Activated T-helper 1 cell treated with Interleukin-2 at 50 U/mL for 16 hours (primary cell): ENCODE measurements at places on chromosomes 6 and 20.

DNA sequence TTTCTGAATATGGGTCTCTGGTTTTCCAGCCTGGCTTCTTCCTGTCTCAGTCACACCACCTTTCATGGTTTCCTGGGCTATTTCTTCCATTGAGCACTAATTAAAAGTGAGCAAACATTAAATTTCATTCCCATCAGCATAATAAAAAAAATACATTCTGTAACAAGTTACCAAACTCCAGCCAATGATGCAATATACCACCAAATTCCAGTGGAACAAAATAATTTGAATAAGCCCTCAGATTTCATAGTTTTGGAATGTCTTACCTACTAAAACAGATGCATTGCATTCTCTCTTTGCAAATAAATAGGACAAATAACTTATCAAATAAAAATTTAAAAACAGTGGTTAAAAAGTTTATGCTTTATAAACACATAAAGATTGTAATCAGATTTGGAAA, 97.8 kb upstream of the PRDM1 start:
- DNase-seq, result no peak

DNA sequence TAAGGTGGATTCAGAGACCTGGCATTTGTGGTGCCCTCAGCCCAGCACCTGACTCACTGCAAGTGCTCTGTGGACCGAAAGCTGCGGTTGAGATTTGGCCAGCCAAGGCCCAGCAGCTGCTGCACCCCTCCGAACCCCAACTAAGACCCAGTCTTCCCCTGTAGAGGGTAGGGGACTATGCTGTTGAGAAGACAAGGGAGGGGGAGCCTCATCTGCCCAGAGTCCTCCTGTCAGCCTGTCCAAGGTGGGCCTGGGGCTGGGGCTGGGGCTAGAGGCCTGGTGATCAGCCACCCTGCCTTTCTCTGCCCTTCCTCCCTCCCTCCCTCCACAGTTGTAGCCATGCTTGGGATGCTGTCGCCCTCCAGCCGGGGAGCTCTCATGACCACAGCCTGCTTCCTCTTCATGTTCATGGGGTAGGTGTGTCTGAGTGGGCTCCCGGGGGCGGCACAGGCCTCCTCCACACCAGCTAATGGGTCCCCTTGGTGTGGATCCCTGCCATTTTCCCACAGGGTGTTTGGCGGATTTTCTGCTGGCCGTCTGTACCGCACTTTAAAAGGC, 40.9 kb downstream of the TM9SF4 start:
- no peak for DNase-seq

GRCh38 chr6:51996296-51996947, 91.0 kb downstream of the PKHD1 start:
- DNase-seq, result no peak

GRCh38 chr20:34689486-34689885, 12.6 kb upstream of the PIGU start:
- DNase-seq, result no peak

DNA sequence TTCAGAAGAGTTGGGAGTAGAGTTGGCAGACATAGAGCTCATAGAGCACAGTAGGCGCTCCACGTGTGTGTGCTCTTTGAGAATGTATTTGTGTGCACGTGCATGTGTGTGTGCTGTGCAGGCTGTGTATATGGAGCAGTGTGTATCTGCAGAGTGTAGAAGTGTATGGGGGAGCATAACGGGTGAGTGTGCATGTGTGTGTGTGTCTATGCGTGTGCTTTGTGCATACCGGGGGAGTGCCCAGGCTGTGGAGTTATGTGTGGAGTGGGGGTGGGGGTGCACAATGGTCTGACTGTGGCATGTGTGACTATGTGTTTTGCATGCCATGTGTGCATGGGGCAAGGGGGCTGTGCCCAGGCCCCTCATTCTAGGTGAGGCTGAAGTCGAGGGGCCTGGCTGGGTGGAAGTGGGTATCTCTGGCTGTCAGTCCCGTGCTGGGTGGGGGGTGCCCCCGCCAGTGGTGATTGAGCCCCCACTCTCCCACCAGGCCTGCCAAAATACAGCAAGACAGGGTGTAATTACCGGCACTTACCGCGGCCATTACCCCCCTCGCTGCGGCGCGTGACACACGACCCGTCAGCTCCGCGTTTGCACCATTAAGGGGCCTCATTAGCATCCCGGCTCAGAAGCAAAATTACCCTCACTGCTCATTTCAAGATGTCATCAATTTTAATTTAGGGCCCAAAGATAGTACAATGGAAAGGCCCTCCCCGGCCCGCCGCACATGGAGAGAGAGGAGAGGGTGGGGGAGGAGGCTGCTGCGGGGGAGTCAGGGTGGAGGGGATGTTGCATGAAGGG, 39.1 kb downstream of the MDFI start:
- no peak for DNase-seq

- DNase-seq, result no peak
Observed at GRCh38 chr20:34022151-34022838, 28.6 kb downstream of the RALY start.

GRCh38 chr6:75460681-75461080, 32.9 kb downstream of the FILIP1 start:
- DNase-seq, result no peak

DNA sequence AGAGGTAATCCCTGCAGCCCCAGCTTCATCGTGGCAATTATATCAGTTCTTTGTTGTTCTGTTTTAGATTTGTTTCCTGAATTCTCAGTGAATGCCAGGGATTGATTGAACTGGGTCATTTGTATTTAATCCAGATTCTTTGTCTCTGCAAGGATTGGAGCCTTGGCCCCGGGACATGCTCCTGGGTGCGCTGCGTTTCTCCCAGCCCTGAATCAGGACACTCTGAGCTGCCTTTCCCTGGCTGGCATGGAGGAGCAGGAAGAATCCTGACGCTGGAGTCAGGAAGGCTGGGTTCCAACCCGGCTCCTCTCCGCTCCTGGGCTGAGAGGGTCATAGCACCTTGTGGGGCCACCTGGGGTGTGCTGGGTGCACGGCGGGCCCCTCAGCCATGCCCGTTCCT, 545.6 kb downstream of the QKI start:
- no peak for DNase-seq

- DNase-seq, result no peak
Observed at GRCh38 chr6:17621003-17621402, 20.9 kb downstream of the FAM8A1 start.

- DNase-seq, result no peak
Observed at GRCh38 chr6:52333840-52334200, 28.1 kb upstream of the PAQR8 start.

GRCh38 chr20:15555913-15556312, 1017.3 kb downstream of the KIF16B start:
- DNase-seq, result no peak

DNA sequence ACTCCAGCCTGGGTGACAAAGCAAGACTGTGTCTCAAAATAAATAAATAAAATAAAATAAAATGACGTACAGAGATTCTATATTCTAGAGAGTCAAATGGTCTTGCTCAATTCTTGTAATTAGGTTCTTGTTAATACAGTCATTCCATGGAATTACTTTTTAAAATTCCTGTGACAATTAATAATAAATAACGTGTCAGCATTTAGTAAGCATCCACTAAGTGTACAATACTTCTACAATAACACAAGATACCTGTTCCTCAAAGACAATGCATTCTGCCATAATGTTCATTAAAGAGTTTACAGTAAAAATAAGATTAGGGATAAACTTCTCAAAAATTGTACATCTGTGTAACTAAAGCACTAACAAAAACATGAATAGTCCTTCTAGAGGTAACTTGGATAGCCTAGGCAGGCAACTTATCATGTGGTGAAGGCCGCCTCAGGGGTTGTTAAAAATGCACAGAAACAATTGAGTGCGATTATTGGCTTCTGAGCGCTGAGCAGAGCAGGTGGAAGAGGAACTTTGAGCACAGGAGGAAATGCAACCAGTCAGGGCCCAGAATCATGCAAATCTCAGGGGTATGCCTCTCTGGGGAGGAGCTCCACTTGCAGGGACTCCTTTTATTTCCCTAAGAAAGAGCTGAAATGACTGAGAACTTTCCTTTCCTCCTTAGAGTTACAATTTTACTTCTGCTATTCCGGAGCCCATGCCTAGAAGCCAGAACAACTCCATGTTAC, 37.1 kb downstream of the QRSL1 start:
- no peak for DNase-seq

- DNase-seq, result no peak
Observed at GRCh38 chr6:35202066-35202546, 11.7 kb upstream of the SCUBE3 start.

DNA sequence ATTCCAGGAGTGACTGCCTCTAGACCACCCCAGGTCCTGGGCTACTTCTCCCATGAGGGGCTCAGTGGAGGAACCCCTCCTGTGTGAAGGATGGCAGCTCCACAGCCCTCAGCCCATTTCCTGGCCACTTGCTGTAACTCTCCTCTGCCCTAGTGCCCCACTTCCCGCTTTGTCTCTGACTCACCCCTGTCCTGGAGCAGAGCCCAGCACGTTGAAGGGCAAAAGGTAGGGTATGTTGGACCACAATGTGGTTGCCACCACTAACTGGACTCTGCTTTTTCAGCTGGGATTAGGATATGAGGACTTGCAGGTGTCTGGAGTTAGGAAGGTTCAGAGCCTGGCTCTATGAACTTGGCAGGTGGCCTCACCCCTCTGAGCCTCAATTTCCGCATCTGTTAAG, 2.4 kb downstream of the MYBL2 start:
- DNase-seq, result no peak

DNA sequence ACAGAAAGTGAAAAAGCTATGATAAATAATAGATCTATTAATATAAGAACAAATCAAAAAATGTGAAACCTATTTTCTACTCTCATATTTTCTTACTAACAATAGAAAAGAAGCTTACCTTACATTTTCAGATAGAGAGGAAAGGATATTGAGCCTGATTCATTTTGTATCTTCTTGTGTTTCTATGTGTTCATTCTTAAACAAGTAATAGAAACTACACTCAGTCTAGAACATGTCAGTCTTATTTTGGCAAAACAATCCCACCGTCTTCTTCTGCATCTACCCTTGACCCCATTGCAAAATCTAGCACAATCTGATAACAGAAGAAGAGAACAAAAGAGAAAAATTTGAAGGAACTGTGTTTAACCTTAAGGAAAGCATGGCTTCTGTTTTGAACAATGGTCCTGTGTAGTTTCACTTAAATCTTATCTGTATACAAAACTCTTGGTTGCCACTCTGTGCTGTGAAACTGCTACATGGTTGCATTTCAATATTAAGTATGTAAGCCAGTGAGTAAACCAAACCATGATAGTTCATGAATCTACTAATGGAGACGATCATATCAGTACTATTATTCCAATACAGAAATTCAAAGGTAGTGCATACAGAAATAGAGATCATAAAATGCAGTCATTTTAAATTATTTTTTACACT, 69.5 kb upstream of the LGSN start:
- DNase-seq, result no peak

GRCh38 chr6:25130518-25130917, 148.7 kb upstream of the CARMIL1 start:
- DNase-seq, result no peak

DNA sequence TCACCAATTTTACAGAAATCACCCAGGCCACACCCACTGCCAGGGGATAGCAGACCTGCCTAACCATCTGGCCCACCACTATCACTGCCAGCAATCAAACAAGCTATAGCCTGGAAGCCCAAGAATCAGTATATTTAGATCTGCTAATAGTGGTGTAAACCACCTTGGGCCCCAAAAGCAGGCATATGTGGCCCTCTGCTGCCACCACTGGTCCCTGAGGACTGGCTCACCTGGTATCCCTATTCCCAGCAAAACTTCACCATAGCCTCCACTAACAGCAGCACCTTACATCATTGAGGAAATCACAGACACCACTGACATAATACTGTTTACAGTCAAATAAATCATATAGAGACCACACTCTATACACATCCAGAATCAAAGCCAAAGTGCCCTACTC, 880.4 kb upstream of the MAN1A1 start:
- no peak for DNase-seq

GRCh38 chr20:61449057-61449609, 197.1 kb downstream of the CDH4 start:
- no peak for DNase-seq

GRCh38 chr6:39903656-39904055, 30.6 kb downstream of the MOCS1 start:
- no peak for DNase-seq

- no peak for DNase-seq
Observed at GRCh38 chr6:155980768-155981079, 525.1 kb upstream of the NOX3 start.

DNA sequence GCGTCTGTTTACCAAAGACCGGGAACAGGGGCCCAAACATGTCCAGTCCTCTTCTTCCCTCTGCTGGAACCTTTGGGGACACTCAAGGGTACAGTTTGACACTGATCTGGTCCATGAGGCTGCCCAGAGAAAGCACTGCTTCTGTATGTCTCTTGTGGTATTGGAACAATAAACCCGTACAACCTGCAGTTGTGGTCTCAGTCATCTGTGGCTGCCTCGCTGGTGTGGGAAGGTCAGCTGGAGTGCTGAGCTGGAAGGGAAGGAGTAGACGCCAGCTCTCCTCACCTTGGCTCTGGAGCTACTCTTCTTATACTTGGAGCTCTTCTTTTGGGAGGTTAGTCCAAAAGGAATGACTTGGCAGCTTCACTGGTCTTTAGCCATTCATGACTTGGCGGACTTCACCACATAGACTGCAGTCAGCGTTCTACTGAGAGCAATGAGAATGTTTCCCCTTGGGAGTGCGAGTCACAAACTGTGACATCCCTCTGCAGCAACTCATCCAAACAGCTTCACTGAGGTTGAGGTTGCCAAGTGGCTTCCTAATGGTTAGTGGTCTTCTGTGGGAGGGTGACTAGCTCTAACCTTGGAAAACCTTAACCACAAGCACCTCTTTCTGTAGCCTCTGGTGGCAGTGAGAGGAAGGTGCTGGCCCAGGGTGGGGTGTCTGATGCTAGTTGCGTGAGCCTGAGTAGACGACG, 81.2 kb downstream of the ASXL1 start:
- DNase-seq, result no peak

DNA sequence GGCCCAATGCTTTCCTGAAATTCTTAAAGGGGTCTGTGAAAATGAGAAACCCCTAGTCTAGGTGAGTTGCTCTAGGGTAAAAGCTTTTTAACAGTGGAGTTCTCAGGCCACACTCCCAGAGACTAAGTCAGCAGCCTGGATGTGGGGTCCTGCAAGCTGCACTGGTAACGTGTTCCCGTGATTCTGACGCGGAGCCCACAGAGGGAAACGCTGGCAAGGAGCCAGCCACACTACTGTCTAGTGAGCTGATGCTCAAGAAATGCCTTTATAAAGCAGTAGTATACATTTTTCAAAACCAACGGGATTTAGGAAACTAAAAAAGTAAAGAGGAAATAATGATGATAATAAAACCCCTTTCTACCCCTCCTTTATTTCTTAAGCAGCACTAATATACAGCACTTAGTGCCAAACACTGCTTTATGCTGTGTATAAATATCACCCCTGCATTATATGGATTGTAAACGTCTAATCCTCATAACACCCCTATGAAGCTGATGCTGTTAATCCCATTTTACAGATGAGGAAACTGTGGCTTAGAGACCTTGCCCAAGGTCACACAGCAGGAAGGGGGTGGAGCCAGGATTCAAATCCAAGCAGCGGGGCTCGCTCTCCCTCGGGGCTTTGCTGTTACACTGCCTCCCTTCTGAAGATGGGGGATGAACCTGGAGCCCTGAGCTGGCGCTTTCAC, 25.0 kb downstream of the KCNK15 start:
- DNase-seq, result no peak

GRCh38 chr6:37160922-37161778, 8.8 kb upstream of the PIM1 start:
- no peak for DNase-seq

- no peak for DNase-seq
Observed at GRCh38 chr6:13420269-13420668, 67.1 kb downstream of the GFOD1 start.
